ENCODE measurements at places on chromosomes 4 and X. TPM values are rescaled to one million over a fixed set of nuclear protein-coding genes. Genes with fewer than 3 reads are reported as not detected.

MTMR8 gene
- 3.5 TPM for total RNA-seq

DNA sequence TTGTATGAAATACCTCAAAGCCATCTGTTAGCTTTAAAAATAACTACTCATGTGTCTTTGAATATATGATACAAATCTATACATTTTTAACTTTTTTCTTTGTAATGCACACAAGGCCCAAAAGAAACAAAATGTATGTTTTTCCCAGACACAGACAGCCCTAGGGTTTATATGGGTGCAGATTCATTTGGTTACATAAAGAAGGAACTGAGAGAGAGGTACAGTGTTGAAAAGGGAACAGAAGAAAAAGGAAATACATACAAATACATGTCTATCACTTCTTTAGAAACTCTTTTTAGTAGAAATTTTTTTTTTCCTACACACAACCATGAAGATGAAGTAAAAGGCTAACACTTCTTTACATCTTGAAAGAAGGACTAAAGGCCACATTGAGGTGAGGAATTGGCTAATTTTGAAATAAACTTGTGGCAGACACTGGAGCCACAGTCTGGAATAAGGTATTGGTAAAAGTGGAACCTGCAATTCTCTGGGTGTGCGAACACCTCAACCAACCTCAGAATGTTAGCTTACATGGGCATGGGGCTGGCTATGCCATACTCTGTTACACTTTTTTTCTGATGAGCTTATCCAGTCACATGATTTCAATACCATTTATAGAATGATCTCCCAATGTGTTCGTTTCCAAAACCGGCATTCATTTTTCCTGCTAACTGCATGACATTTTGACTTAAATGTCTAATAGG lies 67.9 kb downstream of the FAM47C start:
- no peak for DNase-seq

BEND2 gene
- not detected for total RNA-seq

- DNase-seq: no peak
Observed at GRCh38 chr4:78749972-78750727, 26.0 kb upstream of the BMP2K start.

DNA sequence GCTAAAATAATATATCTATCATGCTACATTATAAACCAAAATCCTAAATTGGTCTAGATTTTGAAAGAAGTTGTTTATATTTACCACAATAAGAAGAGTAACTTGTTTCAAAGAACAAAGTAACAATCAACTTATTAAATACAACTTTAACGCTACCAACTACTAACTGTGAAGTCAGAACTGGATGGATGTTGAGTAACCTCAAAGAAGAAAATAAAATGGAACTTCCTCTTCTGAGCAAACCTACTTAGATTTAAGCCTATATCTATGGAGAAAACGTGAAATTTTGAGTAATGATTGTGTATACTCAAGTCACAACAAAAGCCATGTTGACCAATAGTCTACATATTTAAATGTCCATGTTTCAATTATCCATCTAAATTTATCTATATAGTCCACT lies 25.7 kb downstream of the SH3RF1 start:
- no peak for DNase-seq

DNA sequence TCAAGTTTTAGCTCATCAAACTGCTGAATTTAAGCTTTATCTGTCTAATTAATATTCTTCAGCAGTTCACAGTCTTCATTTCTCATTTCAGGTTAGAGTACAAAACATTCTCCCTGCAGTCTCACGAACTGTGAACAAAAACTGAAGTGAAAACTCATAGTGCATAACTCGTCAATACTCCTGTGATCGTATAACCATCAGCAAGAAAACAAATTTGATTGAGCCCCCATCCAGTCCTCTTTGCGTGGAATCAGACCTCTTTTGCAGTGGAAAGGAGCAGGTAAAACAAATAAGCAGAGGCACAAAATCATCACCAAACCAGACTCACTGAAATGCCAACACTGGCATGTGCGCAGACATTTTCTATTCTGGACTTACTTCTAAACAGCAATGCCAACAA lies 12.7 kb downstream of the ADAM29 start:
- DNase-seq: no peak

DNA sequence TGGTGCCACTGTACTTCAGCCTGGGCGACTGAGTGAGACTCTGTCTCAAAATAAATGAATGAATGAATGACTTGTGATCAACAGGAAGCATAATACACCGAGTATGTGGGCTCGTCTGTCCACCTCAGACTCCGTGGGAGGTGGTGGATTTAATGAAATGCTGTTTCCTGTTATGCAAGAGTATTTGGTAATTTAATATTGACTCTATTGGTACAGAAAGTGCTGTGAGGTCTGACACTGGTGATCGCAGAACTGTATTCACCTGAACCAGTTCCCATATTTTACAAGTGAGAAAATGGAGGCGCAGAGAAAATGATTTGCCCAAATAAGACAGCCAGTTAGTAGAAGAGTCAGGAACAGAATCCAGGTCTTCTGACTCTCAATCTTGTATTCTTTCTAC lies 423.3 kb downstream of the RAPGEF2 start:
- DNase-seq: no peak

BCAP31 gene
- 141 TPM for total RNA-seq

DNA sequence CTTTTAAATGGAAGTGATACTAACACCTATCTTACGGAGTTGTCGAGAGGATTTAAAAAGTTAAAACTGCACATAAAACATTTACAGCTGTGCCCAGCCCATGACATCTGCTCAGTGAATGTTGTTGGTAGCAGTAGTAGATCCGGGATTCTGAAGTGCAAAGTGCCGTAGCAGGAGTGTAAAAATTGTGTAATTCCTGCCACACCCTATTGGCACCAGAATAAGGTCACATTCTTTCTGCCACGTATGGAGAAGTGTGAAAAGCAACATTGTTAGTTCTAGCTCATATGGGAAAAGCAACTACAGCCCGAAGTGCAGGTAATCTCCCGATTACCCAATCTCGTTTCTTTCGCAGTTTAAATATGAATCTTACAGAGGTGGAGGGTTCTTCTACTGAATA lies 31.2 kb downstream of the PRIMPOL start:
- DNase-seq: no peak

GRCh38 chrX:68018248-68019203 lies 414.8 kb downstream of the OPHN1 start:
- no peak for DNase-seq

DNA sequence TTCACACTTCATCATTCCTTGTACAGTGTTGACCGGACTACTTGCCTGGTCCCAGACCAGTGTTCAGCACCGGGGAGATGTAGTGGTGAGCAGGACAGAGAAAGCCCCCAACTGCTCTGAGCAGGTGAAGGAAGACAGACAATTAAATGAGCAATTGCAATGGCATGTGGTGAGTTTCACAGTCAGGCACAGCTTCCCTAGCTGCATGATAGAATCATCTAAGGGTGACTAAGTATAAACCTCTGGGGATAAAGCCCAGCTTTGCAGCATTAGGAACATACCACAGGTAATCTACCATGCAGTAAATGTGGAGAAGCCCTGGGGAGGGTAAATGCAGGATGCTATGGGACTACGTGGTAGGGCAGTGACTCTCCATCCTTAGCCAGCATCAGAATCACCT lies 47.8 kb downstream of the TMA16 start:
- DNase-seq: no peak

DNA sequence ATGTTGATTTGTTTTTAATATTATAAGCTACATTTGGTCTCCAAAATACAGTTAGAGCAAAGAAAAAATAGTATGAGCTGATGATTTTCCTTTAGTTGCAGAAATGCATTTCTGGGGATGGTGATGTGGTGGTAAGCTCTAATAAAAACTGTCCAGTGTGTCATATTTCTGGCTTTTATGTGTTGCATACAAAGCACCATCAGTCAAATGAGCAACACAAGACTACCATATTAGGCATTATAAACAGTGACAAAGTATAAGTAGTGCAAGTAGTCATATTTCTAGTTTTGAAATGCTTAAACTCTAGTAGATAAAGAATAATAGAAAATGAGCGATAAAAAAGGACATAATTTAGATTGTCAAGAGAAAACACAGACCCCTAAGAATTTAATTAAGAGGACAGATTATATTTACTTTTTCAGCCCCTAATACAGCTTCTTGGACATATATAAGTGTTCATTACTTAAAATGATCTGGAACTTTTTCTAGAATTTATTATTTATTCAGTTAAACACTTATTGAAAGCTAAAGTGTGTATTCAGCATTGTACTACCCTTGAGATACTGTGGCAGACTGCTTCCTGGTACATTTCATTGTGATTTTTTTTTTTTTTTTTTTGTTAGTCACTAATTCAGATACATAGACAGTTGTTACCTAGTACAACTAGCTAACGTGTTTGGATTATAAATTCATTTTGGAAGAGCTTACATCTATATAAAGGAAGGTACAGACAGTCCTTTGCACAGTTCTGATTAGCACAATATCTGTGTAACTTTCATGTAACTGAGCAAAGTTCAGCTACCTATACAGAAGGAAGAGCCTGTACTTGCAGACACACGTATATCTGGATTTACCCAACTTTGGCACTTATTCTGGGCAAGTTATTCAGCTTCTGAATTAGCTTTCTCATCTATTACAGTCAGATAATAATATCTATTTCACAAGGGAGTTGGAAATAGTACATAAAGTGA lies 22.3 kb downstream of the RAP1GDS1 start:
- DNase-seq: no peak
